ENCODE measurements at places on chromosomes 11 and 22.

- DNase-seq: no peak
These were observed 515.6 kb upstream of the CCDC90B start for GRCh38 chr11:83801799-83802198.

DNA sequence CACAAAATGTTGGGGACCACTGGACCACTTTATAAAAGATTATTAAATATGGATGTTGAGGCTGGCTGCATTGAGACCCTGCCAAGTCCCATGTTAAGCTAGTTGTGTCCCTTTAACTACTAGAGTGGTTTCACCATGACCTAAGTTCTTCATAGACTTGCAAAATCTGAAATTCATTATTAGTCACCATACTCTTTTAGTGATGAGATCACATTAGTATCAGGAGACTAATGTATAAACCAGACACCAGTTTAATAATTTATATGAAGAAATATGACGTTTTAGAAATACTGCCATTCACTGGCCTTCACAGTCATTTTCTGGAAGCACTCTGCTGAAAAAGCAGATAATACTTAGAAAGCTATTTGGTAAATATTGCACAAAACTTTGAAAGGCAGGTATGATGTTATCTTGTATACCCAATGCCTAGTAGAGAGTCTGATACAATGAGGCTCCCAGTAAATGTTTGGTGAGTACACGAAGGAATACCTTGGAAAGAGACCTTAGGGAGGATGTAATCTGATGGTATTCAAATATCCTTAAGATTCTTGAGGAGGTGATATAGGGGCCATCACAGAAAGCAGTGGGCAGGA is 728.2 kb upstream of the ANO5 start:
- DNase-seq: no peak

GRCh38 chr11:117900121-117900648 is 23.7 kb upstream of the FXYD6 start:
- DNase-seq: no peak

DNA sequence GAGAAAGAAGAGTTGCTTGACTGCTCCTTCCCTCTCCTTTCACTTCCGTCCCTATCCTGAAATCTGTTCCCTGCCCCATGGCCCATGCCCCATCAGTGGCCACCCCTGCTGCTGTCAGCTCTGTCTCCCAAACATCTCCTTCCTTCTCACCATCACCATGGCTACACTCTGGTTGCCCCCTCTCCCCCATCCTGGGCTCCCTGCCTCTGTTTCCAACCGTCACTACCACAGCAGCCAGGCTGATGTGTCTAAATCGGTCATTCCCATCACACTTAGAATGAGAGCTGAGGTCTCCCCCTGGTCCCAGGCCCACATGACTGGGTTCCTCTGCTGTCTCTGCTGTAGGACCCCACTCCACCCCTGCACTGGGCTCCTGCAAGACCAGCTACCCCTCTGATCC is 54.6 kb upstream of the EIF3D start:
- DNase-seq: no peak

- DNase-seq: no peak
These were observed 49.4 kb downstream of the SNX19 start for GRCh38 chr11:130866831-130867230.

DNA sequence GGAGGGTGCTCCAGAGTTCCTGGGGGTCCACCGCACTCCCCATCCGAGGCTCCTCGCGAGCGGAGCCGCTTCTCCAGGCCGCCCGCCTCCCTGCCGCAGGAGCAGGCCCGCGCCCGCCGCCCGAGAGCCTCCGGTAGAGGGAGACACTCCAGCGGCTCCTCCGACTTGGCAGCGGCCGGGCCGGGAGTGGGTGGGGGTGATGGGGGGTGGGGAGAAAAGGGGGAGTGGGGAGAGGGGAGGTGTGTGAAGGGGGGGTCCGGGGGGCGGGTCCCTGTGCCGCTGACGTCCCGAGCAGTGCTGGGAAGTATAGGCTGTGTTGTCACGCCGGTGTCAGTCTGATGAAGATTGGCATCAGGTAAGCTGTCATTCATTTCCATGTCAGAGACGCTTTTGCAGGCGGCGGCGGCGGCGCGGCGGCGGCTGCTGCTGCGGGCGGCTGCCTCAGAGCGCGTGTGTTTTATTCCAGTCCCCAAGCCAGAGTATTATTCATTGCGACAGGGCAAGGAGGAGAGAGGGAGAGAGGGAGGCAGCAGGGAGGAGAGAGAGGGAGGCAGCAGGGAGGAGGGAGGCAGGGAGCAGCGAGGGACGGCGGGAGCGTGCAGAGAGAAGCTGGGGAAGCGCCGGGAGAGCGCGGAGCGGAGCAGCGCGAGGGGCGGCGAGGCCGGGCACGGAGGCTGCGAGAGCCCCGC is at the start of gene PKNOX2:
PKNOX2 (plus strand) TSS at position 330 of the 689 bp plus-strand sequence. CDS start 186,555 bp downstream, outside the sequence.
- peak; percentile 81 for DNase-seq

- DNase-seq: no peak
These were observed 337 bp downstream of the RPLP2 start for GRCh38 chr11:810040-810567.

DNA sequence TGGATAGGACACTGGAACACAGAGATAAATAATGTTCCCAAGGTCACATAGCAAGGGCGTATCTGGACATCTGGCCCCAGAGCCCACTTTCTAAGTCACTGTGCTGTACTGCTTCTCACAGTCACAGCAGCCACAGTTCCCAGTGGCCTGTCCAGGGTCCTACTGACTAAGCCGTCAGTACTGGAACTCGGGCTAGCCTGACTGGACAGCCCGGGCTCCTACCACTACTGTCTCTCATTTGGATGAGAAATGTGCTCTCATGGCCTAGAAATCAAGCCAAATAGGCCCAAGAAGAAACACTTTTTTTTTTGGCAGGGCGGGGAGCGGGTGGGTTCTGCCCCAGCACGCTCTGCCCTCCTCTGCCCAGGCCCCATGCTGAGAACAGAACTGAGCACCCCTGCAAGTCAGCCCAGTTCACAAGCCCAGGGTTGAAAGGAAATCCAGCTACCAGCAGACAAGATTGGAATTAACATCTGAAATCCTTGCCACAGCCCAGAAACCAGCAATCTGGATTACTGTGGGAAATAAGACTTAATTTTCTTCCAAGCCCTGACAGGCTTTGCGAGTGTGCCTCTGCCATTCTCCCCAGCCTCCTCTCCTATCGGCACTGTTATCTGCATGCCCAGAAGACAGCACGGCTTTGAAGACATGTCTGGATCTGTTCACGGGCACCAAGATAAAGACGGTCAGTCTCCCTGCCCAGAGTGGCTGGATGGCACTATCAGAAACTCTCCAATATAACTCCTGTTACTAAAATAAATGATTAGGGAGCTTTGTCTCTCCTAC is 182.9 kb upstream of the NCAM1 start:
- DNase-seq: no peak

DNA sequence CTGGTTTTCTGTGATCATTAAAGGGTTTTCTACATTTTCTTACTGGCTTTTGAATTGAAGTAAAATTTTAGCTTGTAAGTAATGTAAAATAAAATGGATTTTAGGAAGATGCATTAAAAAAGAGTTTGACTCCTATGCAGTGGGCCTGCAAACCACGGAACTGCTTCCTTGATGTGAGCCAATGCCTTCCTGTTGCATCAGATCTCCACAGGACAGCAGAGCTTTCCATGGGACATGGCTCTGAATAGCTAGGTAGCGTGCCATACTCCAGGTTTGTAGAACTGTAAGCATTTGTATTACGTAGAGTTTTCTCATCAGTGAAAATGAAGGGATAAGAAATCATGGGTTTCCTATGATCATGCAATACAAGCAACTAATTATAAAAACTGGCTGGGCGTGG is 133.4 kb downstream of the SWAP70 start:
- no peak for DNase-seq

- DNase-seq: no peak
These were observed 25.9 kb downstream of the PIWIL4 start for GRCh38 chr11:94593030-94593429.

DNA sequence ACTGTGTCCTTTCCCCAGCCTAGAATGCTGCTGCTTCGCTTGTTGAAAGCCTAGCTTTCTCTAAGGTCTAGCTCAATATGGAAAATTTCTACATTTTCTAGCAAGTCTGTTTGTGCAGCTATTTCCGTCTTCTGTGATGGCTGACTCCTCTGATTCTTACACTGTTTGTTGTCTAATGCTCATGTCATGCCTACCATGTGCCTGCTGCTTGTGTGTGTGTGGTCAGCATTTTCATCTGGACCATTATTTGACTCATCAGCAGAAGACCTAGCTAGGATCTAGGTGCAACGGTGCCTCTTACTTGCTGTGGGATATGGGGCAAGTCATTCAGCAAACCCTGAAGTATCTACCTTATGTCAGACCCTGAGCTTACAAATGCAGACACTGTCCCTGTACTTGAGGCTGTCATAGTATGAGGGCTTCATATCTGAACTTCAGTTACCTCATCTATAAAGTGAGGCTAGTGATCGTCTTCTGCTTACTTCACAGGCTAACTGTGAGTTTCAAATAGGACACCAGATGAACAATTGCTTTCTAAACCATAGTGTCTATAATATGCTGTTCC is 86.5 kb upstream of the MYO18B start:
- no peak for DNase-seq

DNA sequence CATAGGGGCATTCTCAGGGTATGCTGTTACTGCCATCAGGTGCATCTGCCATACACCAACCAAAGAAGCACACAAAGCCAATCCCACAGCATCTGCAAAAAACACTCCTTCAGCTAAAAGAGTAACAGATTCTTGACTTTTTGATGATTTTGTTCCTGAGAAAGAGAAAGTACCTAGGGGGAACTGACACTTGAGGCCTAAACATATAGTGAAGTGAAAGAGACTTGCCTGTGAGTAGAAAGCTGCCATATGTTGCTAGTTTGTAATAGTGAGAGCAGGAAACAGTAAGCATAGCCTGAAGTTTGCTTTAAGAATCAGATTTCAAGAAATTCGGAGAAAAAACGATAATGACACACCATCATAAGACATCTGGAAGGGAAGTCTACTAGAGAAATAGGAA is 97.9 kb upstream of the CTSC start:
- DNase-seq: no peak

DNA sequence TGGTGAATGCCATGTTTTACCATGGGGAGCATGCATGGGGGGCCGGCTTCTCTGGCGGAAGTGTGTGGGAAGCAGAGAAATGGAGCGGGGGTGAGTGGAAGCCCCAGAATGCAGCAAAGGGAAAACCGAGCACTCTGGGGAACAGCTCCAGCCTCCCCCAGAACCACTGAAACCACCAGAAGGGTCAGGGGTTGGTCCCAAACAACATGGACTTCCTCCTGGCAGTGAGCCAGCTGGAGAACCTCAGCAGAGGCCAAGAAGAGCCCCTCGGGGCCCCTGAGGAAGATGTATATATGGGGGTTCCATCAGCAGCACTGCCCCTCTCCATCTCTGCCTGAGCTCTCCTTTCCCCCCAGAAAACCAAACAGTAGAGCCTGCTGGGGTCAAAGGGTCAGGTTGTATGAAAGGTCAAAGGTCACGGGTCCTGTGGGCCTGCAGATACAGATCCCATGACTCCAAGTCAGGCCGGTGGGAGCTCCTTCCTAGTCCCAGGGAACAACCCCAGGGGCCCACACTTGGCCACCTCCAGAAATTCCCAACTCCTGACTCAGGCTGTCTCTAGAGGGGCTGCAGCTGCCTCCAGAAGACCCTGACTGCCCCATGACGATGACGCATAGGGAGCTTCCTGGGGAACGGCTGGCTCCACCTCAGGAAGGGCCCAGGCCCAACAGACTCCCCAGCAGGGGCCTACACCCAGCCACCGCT is 48.5 kb upstream of the TIMP3 start:
- no peak for DNase-seq

DNA sequence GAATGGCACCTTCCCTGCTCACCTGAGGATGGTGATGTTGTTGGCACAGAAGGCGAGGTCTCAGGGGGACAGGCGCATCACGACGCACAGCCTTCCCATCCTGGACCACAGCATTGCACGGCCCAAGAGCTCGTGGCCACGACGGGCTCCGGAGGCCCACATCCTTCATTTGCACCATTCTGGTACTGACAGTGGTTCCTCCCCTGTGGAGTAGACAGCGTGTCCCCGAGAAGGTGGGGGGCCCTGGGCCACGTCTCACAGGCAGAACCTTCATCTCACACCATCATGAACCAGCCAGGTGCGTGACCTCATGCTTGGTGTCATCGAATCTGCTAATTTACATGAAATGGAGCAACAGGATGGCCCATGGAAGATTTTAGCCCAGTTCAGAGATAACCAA is 180.0 kb downstream of the CTTN start:
- no peak for DNase-seq

DNA sequence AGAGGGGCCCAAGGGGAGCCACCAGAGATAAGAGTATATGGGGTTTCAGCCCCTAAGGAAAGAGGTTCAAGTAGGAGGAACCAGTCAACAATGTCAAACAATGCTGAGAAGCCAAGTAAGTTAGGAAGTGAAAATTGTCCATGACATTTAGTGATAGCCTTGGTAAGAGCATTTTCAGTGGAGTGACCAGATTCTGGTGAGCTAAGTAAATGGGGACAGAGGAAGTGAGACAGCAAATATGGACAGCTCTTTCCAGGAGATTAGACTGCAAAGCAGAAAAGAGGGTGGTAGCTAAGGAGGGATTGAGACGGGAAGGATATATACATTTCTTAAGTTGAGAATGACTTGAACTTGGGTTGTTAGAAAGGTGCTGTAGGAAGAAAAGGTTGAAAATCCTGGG is 22.9 kb downstream of the POLD3 start:
- DNase-seq: no peak

- no peak for DNase-seq
These were observed 679 bp downstream of the SPCS2 start for GRCh38 chr11:74949753-74950137.

GRCh38 chr22:46286941-46287872 is 9.5 kb upstream of the GTSE1 start:
- no peak for DNase-seq

GRCh38 chr11:113279591-113279990 is 34.8 kb upstream of the TTC12 start:
- no peak for DNase-seq

DNA sequence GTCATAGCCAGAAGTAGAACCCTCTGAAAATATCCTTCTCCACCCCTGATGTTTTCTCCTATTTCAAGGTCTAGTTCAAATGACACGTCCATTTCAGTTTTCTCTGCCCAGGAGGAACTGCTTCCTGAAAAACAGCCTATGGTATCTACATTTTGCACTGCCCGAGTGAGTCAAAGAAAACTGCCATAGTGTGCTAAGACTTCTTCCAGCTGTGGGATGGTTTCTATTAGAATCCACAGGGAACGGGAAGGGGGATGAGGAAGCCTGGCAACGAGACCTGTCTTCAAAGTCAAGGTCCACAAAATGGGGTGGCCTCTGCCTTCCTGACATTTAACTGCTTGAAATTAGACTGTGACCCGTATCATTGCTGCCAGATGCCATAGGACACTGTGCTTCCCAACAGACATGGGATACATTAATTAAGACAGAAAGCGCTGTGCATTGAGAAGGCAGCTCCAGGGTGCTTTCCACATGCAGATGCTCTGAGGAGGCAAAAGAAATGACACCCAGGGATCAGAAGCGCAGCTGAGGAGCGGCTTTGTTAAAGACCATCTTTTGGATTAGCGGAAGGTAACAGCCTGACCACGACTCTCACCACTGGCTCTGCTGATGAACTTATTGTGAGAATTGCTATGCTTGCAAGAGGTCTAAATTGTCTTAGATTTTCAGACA is 39.4 kb upstream of the NUP50 start:
- DNase-seq: no peak

- DNase-seq: no peak
These were observed 135.0 kb downstream of the BRD1 start for GRCh38 chr22:49692499-49693225.

- no peak for DNase-seq
These were observed 375.6 kb downstream of the KCNA4 start for GRCh38 chr11:29641201-29641600.

All from amygdala (tissue), 56 donors.